ENCODE measurements at places on chromosomes 6 and 20. TPM values are rescaled to one million over a fixed set of nuclear protein-coding genes. Genes with fewer than 3 reads are reported as not detected.

Gene FAM184A
- total RNA-seq: 4.3 TPM

Gene TRIM31
- 0.19 TPM for total RNA-seq

Gene HLA-E
- 427 TPM for total RNA-seq

Gene BPIFB1
- total RNA-seq: not detected

Gene SGK2
- total RNA-seq: 1.8 TPM

Gene EYA4
- 0.17 TPM for total RNA-seq

Gene CALHM5
- 0.77 TPM for total RNA-seq

DNA sequence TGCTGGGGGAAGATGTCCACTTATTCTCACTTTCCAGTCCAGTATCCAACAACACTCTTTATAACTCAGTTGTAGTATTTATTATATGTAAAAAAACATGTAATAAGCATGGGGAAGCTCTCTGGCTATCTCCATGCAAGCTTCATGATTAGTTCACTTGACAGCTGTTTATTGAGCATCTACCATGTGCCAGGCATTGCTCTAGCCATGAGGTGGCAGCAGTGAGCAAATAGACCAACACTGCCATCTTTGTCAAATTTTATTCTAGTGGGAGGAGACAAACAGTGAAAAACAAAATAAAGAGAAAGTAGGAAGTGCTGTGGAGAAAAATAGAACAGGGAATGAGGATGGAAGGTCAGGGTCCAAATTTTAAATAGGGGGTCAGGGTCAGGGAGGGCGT is 131.8 kb downstream of the CFAP61 start:
- H3K27me3 ChIP-seq: peaks cover 5% of the 10 kb centered on the region
- DNase-seq: no peak
- no peak overlapping the region for H3K4me3 ChIP-seq

- DNase-seq: peak; percentile 44
- no peaks in the 10 kb centered on the region for H3K4me1 ChIP-seq
- peaks cover 63% of the 10 kb centered on the region for H3K36me3 ChIP-seq
Measured at GRCh38 chr6:152338335-152339125, 298.6 kb downstream of the SYNE1 start.

DNA sequence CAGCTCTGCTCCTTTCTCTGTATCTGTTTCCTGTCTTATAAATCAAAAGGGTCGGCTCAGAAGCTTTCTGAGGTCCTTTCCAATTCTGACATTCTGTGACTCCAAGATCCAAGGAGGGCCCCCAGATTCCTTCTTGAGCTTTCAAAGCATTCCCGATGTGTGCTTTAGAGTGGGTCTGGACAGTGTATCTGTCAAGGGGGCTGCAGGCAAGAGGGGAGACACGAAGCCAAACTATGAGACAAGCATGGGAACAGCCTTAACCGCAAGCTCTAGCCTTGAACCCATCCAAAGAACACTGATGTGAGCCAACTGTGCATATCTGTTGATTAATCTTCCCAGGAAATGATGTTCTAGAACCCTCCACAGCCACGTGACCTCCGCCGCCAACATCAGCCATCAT is 73.8 kb downstream of the TSHZ2 start:
- no peak for DNase-seq
- H3K4me1 ChIP-seq: peaks cover 4% of the 10 kb centered on the region
- no peak overlapping the region for H3K27ac ChIP-seq
- no peaks in the 10 kb centered on the region for H3K27me3 ChIP-seq
- no peak overlapping the region for H3K4me3 ChIP-seq

DNA sequence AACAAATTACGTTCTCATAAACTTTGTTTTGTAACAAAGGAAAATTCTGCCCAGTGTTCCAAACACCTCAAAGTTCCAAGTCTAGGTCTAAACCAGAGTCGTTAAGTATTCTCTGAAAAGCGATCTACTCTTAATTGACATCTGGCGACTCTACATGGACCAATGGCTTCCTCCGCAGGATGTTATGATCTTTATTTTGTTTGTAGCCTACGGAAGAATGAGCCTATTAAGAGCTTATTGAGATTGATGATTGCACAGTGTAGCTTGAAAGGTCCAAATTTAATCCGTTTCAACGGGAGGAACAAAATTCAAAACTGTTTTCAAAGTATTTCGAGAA is 61.1 kb downstream of the FAM217A start:
- no peak for DNase-seq
- peaks cover 15% of the 10 kb centered on the region for H3K4me1 ChIP-seq
- H3K27me3 ChIP-seq: no peaks in the 10 kb centered on the region
- peak overlapping the region; percentile 92 for H3K4me3 ChIP-seq

DNA sequence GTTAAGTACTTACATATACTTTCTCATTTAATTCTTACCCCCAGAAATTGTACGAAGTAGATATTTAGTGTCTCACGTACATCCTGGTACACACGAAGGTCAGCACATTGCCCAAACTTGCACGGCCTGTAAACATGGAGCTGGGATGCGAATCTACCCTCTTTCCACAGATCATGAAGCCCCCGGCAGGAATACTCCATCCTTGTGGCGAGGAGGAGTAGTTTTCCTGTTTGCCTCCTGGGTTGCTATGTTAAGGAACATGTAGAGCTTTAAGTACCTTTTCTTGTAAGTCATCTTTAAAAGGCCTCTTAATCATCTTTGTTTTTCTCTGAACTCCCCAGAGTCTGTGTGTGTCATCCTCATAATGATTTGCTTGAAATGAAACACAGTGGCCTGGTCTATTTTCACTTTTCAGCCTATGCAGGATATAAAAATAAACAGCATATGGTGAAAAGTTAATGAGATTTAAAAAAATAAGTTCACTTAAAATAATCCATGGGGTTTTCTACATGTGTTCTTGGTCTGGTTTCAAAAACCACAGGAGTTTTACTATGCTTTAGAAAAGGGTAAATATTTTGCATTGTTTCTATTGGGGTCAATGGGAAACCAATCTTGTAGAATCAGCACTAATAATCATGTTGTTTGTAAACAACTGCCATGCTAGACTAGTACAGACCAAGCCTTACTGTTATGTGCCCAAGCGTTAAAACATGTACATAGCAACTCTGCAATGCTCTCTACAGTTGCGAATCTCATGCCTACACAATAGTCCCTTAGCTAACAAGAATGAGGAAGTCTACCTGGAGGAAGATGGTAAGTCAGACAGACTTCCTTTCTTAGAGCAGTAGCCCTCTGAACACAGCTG is 9.3 kb upstream of the ARID1B start:
- no peak overlapping the region for H3K27ac ChIP-seq
- no peaks in the 10 kb centered on the region for H3K36me3 ChIP-seq
- H3K4me1 ChIP-seq: peaks cover 5% of the 10 kb centered on the region

DNA sequence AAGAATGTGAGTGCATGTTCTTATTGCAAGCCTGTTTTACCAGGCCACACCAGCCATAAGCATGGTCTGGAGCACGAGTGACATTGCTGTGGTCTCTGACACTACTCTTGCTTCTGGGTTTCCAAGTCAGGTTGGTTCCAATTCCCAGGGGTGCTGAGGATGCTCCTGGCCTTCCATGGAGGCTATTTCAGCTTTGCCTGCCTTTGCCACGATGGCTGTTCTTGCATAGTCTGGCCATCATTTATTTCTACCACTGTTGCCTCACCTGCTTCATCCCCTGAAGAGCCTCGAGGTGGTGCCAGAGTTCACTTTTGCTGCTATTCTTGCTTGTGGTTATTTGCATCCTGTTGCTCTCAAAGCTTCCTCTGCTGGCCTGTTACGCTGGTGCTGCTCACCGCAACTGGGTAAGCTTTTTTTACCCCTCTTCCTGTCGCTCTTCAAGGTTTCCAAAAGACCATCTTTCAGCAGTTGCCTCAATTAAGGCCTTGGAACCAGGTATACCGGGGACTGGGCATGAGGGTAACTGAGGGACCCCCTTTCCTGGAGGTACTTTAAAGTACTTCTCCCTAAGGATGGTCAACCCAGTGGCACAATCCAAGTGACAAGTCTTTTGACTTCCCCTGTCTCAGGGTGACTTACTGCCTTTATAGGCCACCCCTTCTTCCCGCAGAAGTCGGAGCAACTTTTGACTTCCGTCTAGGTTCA is 64.5 kb downstream of the AKAP7 start:
- no peak overlapping the region for H3K4me3 ChIP-seq
- no peaks in the 10 kb centered on the region for H3K27me3 ChIP-seq
- H3K36me3 ChIP-seq: no peaks in the 10 kb centered on the region
- H3K27ac ChIP-seq: no peak overlapping the region
- no peaks in the 10 kb centered on the region for H3K4me1 ChIP-seq

All from adrenal gland (tissue), 19 donors.